HuH-7.5 (cell line): ENCODE measurements at places on chromosomes 16 and 17.

GRCh38 chr17:82351713-82352488 is 7.1 kb upstream of the TEX19 start:
- DNase-seq, result peak; percentile 81

- no peak for DNase-seq
Measured at GRCh38 chr17:36089888-36090836, at the start of gene CCL3. CCL3 (minus strand) TSS chr17:36090143; CDS start chr17:36090058, 85 bp downstream.

DNA sequence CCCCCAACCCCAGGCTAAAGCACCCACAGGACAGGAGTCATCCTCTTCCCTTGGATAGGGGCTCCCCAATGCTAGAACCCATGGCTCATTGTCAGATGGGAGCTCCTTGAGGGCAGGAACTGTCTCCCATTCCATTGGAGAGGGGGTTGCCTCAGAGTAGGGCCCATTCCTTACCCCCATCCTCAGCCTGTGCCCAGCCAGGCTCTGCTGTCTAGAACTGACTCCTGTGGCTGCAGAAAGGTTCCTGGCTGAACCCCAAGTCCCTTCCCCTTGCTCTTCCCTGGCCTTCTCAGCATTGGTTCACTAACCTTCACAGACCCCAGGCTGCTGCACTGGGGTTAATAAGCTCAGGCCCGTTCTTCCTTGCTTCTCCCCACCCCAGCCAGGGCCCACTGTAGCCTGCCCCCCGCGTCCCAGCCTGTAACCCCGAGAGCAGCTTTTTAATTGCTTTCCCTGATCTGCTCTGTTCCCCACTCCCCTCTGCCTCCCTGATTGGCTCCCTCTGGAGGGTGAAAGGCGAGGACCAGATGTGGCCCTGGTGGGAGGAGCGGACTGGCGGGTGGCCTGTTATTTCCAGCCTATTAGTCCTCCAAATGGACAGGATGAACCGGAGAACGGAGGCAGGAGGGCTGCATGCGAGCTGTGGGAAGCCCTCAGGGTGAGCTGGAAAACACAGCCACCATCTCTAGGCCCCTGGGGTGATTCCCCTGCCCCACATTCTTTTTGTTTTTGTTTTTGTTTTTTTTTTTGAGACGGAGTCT is 6.0 kb upstream of the GFAP start:
- DNase-seq, result no peak

- peak; percentile 33 for DNase-seq
Measured at GRCh38 chr17:66233023-66233753, 4.0 kb upstream of the APOH start.

DNA sequence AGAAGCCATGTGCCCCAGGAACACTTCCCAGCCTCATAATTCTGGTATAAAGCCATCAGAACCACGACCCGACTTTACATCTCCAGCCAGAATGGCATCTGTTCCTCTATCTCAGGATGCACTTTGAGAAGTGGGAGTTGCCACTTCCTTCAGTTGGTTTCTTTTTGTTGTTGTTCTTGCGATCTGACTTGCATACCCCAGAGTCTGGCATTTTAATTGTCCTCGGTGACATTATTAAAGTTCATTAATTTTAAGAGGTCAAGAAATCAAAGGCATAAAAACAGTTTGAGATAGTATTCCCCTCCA is 13.5 kb downstream of the MARCHF10 start:
- no peak for DNase-seq

DNA sequence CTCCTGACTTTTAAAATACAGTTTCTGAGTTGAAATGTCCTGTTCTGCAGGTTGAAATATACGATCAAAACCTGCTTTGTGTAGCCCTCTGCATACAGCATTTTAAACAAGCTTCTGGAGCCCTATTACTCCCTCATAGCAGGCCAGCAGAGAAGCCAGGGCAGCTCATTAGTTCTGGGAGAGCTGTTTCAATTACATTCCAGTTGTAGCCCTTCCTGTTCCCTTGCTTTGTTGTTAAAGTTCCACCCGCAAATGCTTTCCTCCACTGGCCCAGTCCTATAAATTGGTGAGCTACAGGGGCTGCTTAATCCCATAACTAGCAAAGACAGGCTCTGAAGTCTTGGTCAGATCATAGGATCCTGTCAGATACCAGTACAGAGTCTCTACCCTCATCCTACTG is 162.5 kb downstream of the SLC39A11 start:
- DNase-seq, result no peak

- no peak for DNase-seq
Measured at GRCh38 chr17:41284043-41284442, 8.5 kb downstream of the KRTAP9-7 start.

- peak; percentile 92 for DNase-seq
Measured at GRCh38 chr17:17839791-17840707, 3.3 kb upstream of the SREBF1 start.

DNA sequence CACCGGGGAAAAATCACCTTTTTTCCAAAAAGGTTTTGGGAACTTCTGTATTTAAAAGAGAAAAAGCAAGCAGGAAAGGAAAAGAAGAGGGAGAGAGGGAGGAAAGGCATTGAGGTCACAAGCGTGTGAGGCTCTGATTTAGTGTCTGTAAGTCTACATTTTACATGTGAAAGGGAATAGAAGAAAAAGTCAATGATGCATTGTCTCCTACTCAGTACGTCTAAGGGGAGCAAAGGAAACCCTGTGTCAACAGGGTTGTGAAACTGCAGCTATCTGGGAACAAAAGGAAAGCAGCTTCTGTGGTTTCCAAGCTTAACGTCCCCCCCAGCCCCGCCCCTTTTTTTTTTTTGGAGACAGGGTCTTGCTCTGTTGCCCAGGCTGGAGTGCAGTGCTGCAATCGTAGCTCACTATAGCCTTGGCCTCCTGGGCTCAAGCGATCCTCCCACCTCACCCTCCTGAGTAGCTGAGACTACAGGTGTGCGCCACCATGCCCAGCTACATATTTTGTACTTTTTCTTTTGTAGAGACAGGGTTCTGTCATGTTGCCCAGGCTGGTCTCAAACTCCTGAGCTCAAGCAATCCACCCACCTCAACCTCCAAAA is 1.8 kb upstream of the CDC42EP4 start:
- DNase-seq, result no peak

GRCh38 chr16:30637944-30638343 is 12.8 kb upstream of the PRR14 start:
- DNase-seq, result no peak

GRCh38 chr17:18300725-18301480 is 13.9 kb downstream of the TOP3A start:
- DNase-seq, result no peak

- peak; percentile 87 for DNase-seq
Measured at GRCh38 chr16:85554114-85554888, 58.8 kb upstream of the GSE1 start.

GRCh38 chr17:38693700-38694329 is 11.3 kb upstream of the MLLT6 start:
- no peak for DNase-seq

DNA sequence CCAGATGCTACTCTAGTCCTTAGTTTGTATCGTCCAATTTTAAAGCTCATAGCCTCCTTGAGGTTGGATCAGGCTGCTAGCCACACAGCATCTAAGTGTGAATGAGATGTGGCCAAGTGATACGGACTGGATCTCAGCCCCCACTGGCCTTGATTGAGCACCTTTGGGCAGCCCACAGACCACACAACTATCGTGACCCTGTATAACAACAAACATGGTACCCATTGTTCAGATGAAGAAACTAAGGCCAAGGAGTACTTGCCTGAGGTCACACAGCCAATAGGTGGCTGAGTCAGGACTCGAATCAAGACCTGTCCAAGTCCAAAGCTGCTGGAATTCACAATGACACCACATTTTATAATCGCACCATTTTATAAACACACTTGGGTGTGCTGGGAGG is 73.0 kb upstream of the IRX3 start:
- no peak for DNase-seq

GRCh38 chr16:30030841-30031413 is at the start of gene TLCD3B:
TLCD3B (minus strand) TSS chr16:30031271; CDS start chr16:30030527, 744 bp downstream.
- DNase-seq, result no peak

- DNase-seq, result no peak
Measured at GRCh38 chr16:69514356-69514755, 51.4 kb upstream of the NFAT5 start.

DNA sequence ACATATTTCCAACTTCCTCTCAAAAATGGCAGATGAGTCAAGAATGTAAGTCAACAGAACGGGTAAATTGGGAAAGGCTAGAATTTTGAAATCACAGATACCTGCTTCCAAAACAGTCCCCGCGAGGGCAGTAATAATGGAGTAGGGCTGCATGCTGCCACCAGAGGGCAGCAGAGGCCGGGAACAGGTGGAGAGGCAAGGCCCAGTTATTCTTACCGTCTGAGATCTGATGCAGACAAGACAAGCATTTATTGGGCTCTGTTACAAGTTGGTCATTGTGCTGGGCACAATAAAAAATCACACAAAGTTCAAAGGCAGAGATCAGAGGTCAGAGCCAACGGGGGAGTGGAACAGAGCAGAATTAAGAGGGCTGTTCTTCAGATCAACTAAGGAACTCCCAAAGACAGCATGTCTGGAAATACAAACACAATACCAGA is 8.8 kb upstream of the MLKL start:
- DNase-seq, result peak; percentile 78

- DNase-seq, result no peak
Measured at GRCh38 chr17:39098588-39098987, 52.8 kb downstream of the PLXDC1 start.

DNA sequence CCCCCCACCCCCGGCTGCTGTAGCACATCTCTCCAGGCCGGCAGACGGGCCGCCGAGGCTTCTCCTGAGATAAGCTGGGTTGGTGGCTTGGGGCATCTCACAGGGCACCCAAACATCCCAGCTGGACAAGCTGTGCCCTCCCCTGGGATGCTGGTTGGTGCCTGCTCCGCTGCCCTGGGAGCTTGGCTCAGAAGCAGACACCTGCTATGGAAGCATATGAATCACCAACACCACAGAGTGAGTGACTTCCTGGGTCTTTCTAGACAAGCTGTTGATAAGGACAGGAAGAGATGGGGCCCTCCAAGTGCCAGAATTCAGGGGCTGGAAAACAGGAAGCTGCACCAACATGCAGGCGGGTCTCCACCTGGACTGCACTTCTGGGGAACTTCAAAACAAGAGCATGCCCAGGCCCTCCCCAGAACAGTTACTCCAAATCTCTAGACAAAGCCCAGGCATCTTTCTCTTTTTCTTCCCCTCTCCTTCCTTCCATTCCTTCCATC is 13.7 kb downstream of the C16orf95 start:
- DNase-seq, result no peak

DNA sequence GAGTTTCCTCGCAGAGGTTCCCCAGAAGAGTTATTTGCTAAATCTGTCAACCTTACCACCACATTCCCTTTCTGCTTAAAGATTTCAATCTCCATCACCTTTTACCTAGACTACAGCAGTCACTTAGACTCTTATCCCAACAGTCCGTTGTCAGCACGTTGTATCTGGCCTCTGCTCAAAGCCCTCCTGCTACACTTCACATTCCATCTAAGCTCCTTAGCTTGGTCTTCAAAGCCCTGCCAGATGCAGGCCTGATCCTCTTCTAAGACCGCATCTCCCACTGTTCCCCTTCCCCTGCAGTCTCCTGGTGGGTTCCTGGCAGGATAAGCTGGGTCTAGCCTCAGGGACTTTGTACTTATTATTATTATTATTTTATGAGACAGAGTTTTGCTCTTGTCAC is 10.3 kb upstream of the SRCAP start:
- DNase-seq, result no peak

DNA sequence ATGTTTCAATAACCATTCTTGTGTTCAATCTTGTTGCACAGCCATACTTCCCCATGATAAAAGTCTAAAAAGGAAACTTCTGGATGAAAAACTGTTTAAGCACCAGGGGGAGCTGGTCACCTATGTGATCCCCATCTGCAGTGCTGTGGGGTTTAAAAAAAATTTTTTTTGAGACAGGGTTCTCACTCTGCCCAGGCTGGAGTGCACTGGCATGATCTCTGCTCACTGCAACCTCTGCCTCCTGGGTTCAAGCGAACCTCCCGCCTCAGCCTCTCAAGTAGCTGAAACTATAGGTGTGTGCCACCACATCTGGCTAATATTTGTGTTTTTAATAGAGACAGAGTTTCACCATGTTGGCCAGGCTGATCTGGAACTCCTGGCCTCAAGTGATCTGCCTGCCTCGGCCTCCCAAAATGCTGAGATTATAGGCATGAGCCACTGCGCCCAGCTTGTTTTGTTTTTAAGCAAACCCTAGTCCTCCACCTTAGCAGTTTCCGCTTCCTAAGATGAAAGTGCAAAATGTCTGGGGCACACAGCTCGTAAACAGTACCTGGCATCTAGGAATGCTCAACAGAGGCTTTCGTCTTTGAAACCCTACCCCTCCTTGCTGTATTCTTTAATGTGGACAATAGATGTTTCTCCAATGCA is 25.4 kb downstream of the DNAJA2 start:
- DNase-seq, result peak; percentile 27

- peak; percentile 24 for DNase-seq
Measured at GRCh38 chr16:2388875-2389433, 40.3 kb upstream of the CCNF start.

GRCh38 chr17:41689497-41690299 is 1.0 kb downstream of the EIF1 start:
- no peak for DNase-seq

GRCh38 chr17:38428643-38429371 is 543 bp downstream of the ARHGAP23 start:
- no peak for DNase-seq

- DNase-seq, result no peak
Measured at GRCh38 chr17:4594931-4595684, 10.8 kb downstream of the SMTNL2 start.
